ENCODE measurements at places on chromosomes 13 and 19.

DNA sequence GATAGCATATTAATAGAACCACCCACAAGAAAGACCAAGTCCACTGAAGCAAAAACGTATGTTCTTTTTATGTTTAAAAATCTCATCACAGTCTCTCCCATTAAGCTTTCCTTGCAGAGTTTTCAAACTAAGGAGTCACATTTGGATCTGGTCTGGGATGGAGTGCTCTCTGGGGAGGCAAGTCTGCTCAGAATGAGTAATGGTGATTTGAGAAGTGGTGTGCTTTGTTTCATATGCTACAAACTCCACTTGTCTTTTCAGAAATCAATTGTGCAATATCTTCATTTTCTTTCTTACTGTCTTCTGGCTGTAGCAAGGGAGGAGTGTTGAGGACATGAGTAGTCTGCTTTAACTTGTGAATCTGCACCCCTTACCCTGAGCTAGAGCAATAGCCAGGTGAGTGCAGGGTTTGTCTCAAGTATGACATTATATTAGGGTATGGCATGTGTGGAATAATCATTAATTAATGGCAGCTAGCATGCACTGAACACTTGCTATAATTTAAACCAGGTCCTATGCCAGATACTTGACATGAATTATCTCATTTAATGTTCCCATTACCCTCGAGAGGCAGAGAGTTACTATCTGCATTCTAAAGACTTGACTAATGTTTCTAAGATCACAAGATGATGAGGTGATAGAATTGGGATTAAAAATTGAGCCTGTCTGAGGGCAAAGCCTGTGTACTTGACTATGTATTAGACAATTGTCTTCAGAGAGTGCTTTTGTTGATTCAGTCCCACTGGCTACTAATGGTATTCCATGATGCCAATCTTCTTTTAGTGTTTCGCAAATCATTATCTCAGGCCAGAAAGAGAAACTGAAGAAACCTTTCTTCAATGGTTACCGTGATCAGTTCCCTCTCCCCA lies 171.8 kb downstream of the GPC6 start:
- no peak for DNase-seq

GRCh38 chr13:51584731-51585672 lies 740 bp downstream of the WDFY2 start:
- no peak for DNase-seq

DNA sequence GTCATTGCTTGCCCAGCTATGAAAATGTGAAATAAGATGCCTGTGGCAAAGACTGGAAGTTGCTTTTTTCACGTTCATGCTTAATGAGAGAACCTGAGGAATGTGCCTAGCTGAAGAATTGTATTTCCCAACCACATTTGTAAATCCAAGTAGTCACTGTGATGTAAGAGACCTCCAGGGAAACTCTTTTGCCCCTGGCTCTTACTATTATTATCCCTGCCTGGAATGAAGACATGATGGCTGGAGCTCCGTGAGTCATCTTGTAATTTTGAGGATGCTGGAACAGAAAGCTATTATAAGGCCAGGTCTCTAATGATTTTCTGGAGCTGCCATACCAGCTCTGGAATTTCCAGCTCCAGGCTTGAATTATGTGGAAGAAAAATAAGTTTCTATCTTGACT lies 894.3 kb downstream of the DIAPH3 start:
- DNase-seq = no peak

- no peak for DNase-seq
Observed at GRCh38 chr13:31485183-31485582, 254.1 kb upstream of the RXFP2 start.

GRCh38 chr13:34414616-34415015 lies 527.5 kb upstream of the NBEA start:
- DNase-seq = no peak
